ENCODE measurements at places on chromosomes 5 and 9.

GRCh38 chr5:93382188-93382825 is 198.7 kb downstream of the NR2F1-AS1 start:
- DNase-seq, result no peak

DNA sequence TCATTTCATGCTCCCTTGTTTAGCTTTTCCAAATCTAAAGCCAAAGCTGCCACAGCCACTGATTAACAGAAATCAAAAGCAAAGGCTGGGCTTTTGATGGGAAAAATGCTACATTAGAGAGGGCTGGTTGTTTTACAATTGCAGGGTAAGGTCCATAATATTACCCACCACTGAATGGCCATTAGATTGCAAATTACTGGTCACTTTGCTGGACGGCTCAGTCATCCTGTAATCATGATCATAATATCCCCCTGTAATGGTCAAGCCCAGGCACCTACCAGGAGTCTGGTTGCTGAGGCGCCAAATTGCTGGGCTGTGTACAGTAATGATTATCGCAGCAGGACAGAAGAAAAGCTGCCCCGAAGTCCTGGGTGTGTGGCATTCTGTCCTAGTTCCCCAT is 286.5 kb downstream of the ZSWIM6 start:
- DNase-seq, result no peak

DNA sequence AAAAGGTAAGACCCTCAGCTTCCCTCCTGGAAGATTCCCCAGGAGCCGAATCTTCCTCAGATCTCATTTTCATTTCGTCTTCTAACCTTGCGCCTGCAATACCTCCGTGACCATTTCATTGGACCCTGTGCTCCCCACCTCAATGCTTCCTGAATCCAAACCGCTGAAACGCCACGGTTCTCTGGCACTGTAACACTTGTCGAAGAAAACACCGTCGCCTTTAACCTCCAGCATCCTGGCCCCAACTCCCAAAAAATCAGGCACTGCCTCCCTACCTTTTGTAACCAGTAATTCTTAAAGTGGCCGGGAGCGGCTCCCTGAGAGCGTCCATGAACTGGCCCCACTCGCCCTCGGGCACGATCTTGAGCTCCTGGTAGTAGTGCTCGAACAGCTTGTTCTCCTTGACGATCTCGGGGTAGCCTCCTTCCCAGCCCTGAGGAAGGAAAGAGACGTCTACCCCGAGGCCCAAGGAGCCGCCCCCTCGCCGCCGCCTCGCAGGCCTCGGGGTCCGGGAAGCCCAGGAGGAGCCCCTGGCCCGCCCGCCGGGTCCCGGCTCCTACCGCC is 438 bp downstream of the NSUN2 start:
- DNase-seq, result no peak

DNA sequence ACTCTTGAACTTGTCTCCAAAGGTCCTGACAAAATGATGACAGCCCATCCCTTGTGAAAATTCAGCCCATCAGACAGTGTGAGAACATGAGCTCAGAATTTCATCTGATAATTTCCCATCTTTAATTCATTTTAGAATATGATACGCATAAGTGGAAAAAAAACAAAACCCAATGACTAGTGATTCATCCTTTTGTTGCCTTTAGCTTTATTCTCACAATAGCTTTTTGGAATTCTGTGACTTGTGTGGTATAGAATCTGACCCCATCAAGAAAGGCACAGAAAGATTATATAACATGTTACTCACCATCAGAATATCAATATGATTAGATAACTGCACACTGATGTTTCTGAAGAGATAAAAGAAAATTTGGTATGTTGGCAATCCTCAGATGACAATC is 16.1 kb upstream of the TMED7 start:
- no peak for DNase-seq

DNA sequence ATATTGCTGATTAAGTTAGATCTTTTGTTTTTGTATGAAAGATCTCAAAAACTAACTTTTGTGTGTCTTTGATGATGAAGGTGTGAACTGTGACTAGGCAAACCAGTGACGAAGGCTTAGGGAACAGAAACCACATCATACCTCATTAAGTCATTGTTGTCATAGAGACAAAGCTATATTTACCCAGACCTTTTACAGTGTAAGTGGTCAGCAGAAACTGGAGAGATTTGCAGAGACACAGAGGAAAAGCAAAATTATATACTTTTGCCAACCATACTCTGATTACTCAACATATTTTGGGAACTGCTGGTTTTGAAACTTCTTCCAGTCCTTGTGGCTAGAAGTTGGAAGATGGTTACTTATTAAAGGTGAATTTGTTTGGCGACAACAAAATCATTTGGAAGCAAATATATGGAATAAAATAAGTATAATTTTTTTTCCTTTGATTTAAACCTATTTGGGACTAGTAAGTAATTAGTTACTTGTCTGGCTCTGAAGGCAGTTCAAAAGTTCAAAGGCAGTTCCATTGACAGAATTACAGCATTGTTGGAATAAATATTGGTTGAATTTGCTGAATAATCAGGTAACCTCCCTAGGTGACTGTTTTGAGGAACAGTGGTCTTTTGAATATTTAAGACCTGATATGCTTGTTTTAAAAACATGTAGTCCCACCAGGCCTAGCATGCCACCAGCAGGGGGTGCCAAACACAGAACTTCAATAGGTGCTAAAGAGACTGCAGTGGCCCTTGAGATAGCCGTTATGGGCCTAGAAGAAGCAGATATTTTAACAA is 103.8 kb downstream of the RPS23 start:
- DNase-seq, result no peak

DNA sequence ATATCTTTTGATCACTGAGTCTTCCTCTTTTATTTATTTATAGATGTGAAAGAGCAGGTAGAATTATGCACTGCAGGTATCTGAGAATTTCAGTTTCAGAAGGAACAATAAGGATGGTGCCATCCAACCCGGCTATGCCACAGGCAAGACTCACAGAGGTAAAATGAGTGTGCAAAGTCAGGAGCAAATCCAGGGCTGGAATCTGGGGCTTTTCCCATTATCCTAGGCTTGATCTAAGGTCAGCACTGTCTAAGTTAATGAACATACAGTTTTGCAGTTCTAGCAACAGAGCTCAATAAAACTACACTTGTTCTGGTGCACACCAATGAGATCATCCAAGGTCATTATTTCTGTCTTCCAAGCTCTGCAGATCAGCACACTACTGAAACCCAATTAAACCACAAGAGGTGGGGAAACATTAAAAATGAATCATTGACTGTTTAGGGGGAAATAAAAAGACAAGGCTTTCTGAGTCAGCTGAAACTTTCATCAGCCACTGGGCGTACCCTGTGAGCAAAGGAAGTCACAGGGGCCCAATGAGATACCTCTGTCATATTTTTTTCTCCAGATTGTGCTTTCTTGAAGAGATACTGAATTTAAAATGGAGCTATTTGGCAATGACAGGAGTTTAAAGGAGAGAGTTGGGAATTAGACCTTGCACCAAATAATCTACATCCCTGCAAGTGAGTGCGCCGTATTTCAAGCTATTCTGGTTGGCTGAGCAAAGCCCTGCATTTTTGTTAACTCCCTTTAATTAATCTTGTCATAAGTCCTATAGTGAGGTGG is 662.2 kb upstream of the ZNF608 start:
- no peak for DNase-seq

Measured in DMS 273 treated with DMSO at 0.1 percent for 48 hours (cell line).